Ovary (tissue), 10 donors: ENCODE measurements at places on chromosomes 13 and 19. TPM values are rescaled to one million over a fixed set of nuclear protein-coding genes. Genes with fewer than 3 reads are reported as not detected.

DNA sequence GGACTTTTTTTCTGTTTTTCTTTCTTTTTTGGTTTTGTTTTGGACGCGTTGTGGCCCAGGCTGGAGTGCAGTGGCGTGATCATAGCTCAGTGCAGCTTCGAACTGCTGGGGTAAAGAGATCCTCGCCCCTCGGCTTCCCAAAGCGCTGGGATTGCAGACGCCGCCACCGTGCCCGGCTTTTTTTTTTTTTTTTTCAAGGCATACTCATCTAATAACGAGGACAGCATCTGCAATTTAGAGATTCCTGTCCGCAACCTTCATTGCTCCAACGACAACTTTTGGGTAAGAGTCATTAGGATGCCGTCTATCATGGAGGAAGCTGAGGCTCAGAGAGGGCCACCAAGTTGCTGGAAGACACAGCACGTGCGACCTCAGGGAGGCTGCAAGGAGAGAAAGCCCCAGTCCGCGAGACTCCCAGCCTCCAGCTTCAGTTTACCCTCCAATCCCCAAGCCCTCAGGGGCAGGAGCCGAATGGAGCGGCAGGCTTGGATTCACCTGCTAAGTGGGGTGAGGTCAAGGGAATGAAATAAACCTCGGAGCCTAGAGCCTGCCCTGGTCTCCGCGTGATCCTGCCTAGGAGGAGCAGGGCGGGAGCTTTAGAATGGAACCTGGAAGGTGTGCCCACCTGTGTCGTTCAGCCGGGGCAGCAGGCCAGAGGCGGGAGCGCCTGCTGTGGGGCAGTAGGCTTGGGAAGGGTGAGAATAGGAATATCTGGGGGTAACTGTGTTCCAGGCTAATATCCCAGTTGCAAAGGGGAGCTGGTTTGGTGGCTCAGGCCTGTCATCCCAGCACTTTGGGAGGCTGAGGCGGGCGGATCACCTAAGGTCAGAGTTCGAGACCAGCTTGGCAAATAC is 676 bp upstream of the POLRMT start:
- no peak for DNase-seq

- DNase-seq = no peak
Measured at GRCh38 chr13:68806125-68806524, 1301.5 kb upstream of the ATXN8OS start.

- DNase-seq = peak; percentile 14
Measured at GRCh38 chr19:438416-438958, 22.3 kb downstream of the SHC2 start.

GRCh38 chr13:75725736-75726135 is 89.6 kb downstream of the LMO7 start:
- DNase-seq = no peak

DNA sequence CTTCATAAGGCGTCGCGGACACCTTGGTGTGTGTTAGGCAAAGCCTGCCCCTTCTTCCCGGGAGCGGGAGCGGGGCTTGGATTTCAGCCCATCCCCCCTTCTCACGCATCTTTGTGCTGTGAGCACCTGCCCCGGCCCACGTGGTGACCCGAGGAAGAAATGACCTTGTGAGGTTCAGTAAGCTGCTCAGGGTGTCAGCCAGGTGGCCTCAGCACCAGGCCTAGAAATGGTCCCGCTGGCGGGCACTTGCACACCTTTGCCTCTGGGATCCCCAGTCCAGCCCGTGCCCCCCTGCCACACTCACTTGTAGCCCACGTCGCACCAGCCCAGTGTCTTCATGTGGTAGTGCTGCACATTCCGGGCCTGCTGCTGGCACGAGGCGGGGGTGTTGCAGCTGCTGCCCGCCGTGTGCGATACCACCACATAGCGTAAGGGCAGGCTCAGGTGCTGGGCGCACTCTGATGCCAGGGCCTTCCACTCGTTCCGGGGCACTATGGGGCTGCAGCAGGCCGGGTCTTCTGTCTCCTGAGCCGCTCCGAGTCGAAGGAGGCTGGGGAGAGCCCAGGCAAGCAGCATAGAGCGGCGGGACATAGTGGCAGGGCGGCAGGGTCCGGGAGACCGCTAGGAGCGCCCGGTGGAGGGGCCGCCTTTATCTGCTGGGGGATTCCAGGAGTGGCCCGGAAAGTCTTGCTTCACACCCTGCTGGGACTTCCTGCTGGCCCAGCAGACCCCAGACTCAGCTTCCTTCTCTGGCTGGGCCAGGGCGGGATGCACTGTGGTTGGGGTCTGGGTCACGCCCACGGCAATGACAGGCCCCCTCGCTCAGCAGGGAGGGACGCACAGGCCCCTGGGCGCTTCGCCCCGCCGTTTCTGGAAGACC is at the start of gene PGLYRP1:
Gene PGLYRP1 (minus strand): TSS at position 623 of the 880 bp plus-strand sequence. CDS start 32 bp downstream, at position 591.
- DNase-seq = no peak

- no peak for DNase-seq
Measured at GRCh38 chr19:3443840-3444694, 36.3 kb downstream of the SMIM24 start.

DNA sequence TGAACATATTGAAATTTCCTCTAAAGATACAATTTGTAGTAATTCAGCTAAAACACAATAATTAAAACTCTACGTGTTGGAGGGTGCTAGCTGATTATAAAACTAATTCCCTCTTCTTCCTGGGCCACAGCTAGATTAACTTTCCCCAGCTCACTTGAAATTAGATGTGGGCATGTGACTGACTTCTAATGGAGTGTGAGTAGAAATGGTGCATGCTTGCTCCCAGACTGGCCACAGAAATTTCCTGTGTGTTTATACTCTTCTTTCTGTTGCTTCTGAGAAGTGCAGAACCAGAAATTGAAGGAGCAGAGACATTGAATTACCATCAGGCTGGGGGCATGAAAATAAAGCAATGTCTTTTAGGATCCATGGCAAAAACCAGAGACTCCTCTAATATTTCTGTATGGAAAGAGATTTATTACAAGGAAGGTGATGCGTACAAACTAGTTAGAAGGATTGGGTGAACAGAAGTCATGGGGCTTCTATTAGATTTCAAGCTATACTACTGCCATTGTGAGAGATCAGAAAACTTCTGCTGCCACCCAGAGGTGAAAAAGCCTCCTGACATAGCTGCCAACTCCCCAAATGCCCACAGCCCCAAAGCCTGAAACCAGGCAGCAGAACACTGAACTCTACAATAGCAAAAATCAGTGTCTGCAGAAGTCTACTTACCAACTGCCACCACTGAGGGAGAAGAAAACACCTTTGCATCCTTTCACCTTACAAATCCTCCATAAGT is 379.2 kb upstream of the MIR17HG start:
- DNase-seq = no peak

OR7A5 gene
- not detected for polyA plus RNA-seq
